ENCODE measurements at places on chromosomes 11 and 22. TPM values are rescaled to one million over a fixed set of nuclear protein-coding genes. Genes with fewer than 3 reads are reported as not detected.

DNA sequence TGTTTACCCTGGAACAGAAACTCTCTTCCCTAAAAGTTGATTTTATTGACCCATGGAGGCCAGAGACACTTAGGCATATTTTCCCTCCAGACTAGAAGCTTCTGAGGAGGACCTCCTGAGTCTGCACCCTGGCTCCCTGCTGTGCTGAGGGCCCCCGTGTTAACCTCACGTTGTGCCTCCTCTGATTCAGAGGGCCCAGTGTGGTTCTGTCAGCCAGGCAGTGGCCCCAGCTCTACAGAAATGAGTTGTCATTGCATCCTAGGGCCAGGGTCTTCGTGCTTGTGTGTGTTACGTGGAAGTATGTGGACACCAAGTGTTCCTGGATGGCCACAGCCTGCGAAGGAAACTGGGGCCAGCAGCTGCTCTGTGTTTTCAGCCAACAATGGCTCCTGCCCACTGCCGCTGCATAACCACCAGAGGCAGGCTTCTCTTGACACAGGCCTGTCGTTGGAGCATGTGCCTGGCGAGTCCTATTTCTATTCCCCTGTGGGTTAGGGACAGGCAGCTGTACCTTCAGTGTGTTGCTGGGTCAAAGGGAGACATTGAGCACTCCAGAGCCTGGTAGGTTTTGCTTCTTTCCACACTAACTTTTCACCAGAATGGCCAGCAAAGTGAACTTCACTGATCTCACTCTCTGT, 44.5 kb downstream of the MED15 start:
- H3K27ac ChIP-seq, result peak overlapping the region; percentile 96
- H3K4me3 ChIP-seq, result peak overlapping the region; percentile 76
- peaks cover 94% of the 10 kb centered on the region for H3K4me1 ChIP-seq
- peak; percentile 62 for DNase-seq
- H3K27me3 ChIP-seq, result no peaks in the 10 kb centered on the region
- H3K36me3 ChIP-seq, result peaks cover 65% of the 10 kb centered on the region

DNA sequence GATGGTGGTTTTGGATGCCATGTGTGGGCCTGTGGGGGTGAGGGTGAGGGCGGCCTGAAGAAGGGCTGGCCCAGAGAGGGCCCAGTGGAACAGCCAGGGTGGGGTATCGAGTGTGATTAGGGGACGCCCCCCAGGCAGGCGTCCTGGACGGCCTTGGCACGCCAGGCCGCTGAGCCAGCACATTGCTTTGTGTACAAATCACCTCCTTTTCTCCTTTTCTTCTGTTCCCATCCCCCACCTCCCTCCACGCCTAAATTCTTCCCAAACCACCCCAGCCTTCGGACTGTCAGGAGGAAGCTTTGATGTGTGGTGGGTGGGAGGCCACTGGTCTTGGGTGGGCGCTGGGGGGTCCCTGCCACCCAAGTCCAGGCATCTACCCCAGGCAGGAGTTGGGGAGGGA, 7.8 kb upstream of the CD248 start:
- peaks cover 81% of the 10 kb centered on the region for H3K4me1 ChIP-seq
- H3K27me3 ChIP-seq, result no peaks in the 10 kb centered on the region
- no peak overlapping the region for H3K4me3 ChIP-seq
- DNase-seq, result no peak
- H3K27ac ChIP-seq, result peak overlapping the region; percentile 98

DNA sequence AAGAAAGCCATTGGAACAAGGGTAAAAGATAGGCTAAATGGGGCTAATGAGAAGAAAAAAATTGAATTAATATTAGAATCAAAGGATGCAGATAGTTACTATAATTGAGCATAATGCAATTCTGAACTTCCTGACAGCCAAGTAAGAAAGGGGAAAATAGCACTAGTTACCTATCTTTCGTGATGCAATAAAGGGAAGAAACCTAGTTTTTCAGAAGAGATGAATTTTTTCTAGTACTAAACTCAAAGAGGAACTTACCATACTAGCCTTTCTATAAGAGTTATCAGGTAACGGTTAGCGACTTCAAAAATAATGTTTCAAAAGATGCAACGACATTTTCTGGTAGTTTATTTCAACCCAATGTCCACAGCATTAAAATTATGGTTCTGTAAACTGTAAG, 8.8 kb upstream of the WT1 start:
- DNase-seq, result no peak
- H3K27me3 ChIP-seq, result peaks cover 51% of the 10 kb centered on the region
- H3K4me1 ChIP-seq, result no peaks in the 10 kb centered on the region
- no peak overlapping the region for H3K27ac ChIP-seq

GRCh38 chr11:65529475-65530156, 4.7 kb downstream of the SCYL1 start:
- H3K4me1 ChIP-seq, result peaks cover 46% of the 10 kb centered on the region
- H3K27ac ChIP-seq, result peak overlapping the region; percentile 84
- no peaks in the 10 kb centered on the region for H3K27me3 ChIP-seq
- DNase-seq, result no peak
- peaks cover 44% of the 10 kb centered on the region for H3K36me3 ChIP-seq

DNA sequence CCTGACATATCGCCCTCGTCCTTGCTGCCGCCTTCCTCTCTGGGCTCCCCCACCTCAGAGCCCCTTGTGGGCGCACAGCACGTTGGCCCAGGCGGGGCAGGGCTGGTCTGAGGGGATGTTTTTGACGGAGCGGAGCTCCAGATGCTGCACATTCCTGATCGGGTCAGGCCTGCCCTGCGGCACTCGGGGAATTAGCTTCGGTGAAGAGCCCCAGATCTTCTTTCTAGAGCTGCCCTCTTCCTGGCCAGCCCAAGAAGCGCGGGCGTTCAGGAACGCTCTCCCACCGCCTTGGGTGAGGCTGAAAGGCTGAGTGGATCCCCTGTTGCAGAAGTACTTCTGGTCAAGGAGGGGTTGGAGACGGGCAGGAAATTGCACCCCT, 12.1 kb downstream of the YPEL4 start:
- peaks cover 27% of the 10 kb centered on the region for H3K4me1 ChIP-seq
- peak overlapping the region; percentile 77 for H3K27ac ChIP-seq
- no peaks in the 10 kb centered on the region for H3K36me3 ChIP-seq
- H3K27me3 ChIP-seq, result peaks cover 21% of the 10 kb centered on the region

DNA sequence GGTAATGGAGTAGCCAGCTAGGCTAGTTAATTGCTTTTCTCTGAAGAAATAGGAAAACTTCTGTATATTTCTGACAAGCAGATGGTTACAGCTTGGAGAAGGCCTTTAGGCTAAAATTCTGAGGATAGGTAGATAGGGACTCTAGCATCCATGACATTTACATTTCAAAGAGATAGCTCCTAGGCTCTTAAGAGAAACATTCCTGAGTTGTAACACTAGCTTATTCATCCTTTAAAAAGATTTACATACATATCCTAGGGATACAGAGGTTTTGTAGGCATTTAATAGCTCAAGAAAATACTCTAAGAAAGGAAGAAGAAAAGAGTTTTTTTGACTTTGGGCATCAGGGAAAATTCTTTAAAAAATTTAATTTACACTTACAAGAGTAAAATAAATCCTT, 130.9 kb upstream of the CCDC179 start:
- no peaks in the 10 kb centered on the region for H3K27me3 ChIP-seq
- H3K36me3 ChIP-seq, result no peaks in the 10 kb centered on the region
- H3K4me3 ChIP-seq, result no peak overlapping the region
- no peak overlapping the region for H3K27ac ChIP-seq
- no peak for DNase-seq

- peak overlapping the region; percentile 53 for H3K4me3 ChIP-seq
- H3K4me1 ChIP-seq, result peaks cover 12% of the 10 kb centered on the region
- no peak for DNase-seq
- H3K27ac ChIP-seq, result no peak overlapping the region
Observed at GRCh38 chr22:50481045-50481439, 301 bp upstream of the ADM2 start.

DNA sequence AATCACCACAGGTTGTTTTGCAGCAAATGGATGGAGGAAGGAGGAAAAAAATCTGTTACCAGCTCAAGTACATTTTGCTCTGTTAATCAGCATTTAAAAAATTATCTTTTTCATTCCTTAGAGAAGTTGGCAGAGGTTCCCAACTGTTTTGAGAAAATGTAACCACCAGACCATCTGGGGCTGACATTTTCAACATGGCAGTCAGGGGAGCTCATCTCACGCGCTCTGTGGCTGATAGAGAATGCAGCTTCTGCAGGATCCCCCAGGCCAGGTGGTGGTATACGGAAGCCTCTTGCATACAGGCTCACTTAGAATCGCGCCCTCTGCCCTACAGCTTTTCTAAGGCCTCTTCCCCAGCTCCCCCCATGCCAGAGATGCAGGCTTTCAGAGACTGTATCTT, 68.0 kb upstream of the OPCML start:
- no peak overlapping the region for H3K27ac ChIP-seq
- no peak for DNase-seq
- no peaks in the 10 kb centered on the region for H3K4me1 ChIP-seq
- no peaks in the 10 kb centered on the region for H3K36me3 ChIP-seq

The ABCC8 gene
- 0.61 TPM for total RNA-seq

The OR5W2 gene
- total RNA-seq, result not detected

The SLC43A1 gene
- total RNA-seq, result 26.4 TPM

The DPP3 gene
- 79.1 TPM for total RNA-seq

The NEFH gene
- 4.7 TPM for total RNA-seq

The LRRC74B gene
- not detected for total RNA-seq

The APOBEC3G gene
- 138 TPM for total RNA-seq

Measured in activated CD8-positive, alpha-beta T cell treated with anti-CD3 and anti-CD28 coated beads, Interleukin-2, amount 10 ng/mL, durations not matched to agents 7 days and 5 days (primary cell).